HCT116 (cell line): ENCODE measurements at places on chromosomes 16 and 17. TPM values are rescaled to one million over a fixed set of nuclear protein-coding genes. Genes with fewer than 3 reads are reported as not detected.

DNA sequence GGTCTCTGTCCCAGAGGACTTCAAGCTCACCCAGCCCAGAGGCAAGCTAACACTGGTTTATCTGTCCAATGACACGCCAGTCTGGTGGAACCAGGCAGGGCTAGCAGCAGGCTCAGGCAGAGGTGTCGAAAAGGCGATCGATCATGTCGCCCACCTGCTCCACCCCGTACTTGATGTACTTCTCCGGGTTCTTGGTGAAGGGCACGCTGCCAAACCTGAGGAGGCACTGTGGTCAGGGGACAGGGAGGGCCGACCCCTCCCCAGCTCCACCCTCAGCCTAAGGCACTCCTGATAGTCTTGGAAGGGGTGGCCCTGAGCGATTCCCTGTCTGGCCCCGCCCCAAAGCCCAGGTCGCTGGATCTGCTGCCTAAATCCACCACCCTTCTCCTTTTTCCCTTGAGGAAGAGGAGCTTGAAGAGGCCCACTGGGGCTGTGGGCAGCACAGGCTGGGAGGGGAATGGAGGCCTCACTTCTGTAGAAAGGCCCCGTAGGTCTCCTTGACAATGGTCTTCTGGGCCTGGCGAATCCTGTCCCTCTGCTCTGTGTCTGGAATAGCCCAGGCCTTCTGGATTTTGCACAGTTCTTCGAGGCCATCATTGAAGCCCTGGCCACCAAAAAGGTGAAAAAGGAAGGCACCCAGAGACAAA is 4.7 kb downstream of the ZACN start:
- no peak for DNase-seq
- H3K4me1 ChIP-seq: no peaks in the 10 kb centered on the region
- no peak overlapping the region for H3K4me3 ChIP-seq
- H3K36me3 ChIP-seq: peaks cover 34% of the 10 kb centered on the region; the same call in 1 of the 2 replicates
- H3K27ac ChIP-seq: no peak overlapping the region

- H3K36me3 ChIP-seq: no peaks in the 10 kb centered on the region
- no peak overlapping the region for H3K27ac ChIP-seq
- DNase-seq: no peak
- H3K4me3 ChIP-seq: no peak overlapping the region
Observed at GRCh38 chr16:26688699-26689098, 378.0 kb upstream of the C16orf82 start.

DNA sequence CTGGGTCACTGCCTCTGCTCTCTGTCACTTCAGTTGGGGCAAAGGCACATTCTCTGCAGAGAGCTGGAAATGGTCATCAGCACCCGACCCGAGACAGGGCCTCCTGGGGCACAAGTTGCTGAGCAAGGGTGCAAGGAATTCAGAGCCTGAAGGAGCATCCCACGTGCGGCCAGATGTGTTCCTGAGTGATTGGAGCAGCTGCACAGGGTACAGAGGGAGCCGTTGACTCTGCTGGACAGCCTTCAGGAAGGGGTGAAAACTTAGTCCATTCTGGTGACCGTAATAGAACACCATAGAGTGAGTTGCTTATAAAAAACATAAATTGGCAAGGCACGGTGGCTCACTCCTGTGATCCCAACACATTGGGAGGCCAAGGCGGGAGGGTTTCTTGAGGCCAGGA is 106.8 kb downstream of the CCDC182 start:
- H3K4me3 ChIP-seq: no peak overlapping the region
- no peaks in the 10 kb centered on the region for H3K36me3 ChIP-seq
- DNase-seq: no peak
- no peaks in the 10 kb centered on the region for H3K4me1 ChIP-seq
- no peak overlapping the region for H3K27ac ChIP-seq

The HSD17B2 gene
- total RNA-seq: not detected

The MPO gene
- total RNA-seq: not detected

DNA sequence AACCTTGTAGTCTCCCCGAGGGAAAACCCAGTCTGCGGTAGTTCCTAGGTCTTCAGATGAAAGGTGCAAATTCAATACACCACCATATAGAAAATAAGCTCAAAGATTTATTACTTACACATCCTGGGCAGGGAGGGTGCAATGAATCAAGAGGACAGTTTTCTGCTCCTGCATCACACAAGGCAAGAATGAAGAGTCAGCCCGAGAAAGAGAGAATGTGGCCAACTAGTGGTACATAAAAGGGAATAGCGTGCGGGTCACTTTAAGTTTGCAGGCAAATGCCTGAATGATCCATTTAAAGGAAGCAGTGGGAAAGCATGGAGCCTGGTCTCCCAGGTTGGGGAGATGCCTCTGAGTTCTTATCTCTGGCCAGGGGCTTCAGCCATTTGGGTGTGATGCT is 403.4 kb downstream of the GRIN2A start:
- no peak overlapping the region for H3K4me3 ChIP-seq
- H3K36me3 ChIP-seq: no peaks in the 10 kb centered on the region
- no peak overlapping the region for H3K27ac ChIP-seq
- H3K27me3 ChIP-seq: 0 out of 2 replicates have a peak, but pooled peaks cover 8% of the 10 kb centered on the region

DNA sequence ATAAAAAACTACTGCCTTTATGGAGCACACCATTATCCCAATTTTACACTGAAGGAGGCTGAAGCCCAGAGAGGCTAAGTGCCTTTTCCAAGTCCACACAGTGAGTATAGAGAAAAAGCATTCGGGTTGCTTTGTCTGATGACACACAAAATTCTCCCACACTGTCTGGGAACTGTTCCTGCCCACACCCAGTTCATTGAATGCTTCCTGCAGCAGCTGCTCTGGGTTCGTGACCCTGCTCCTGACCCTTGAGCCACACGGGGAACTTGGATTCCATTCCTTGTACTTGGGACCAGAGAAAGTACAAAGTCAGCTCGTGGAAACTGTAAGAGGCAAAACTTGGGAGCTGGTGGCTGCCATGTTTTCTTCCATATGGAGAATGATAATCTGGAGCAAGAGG is 57.9 kb downstream of the AKAP1 start:
- no peak overlapping the region for H3K27ac ChIP-seq
- H3K4me1 ChIP-seq: no peaks in the 10 kb centered on the region
- no peaks in the 10 kb centered on the region for H3K27me3 ChIP-seq
- DNase-seq: no peak
- H3K4me3 ChIP-seq: no peak overlapping the region

DNA sequence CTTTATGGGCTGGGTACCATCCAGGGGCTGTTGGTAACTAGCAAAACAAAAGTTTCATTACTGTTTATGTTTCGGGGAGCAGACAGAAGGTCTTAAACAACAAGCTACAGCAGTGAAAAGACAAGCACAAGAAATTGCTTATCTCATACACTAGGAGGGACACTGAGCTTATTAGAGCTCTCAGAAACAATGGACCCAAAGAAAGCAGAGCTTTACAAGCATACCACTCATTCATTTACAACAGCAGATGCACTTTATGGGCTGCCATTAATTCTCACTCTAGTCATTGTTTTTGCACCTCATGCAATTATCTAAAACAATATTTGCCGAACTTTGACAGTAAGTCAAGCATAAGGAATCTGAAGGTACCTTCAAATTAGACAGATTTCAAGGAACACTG is 10.0 kb downstream of the KRT16 start:
- H3K36me3 ChIP-seq: no peaks in the 10 kb centered on the region
- no peaks in the 10 kb centered on the region for H3K27me3 ChIP-seq
- no peak overlapping the region for H3K27ac ChIP-seq
- no peak overlapping the region for H3K4me3 ChIP-seq
- no peak for DNase-seq

DNA sequence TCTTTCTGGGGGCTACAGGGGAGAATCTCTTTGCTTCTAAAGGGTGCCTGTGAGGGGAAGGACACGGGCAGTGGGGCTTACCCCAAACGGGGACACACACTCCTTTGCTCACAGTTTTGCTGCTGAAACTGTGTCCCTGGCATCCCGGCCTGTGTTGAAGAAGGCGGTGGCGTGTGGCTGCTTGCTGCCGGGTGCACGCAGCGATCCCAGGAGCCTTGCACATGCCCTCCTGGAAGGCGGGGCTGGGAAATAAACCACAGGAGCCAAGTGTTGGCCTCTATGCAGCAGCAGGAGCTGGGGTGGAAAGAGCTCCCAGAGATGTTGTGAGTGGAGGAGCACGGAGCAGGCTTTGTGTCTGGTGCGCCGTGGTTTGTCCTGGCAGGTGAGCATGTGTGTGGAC is 131.0 kb upstream of the CIBAR2 start:
- H3K36me3 ChIP-seq: no peaks in the 10 kb centered on the region
- DNase-seq: no peak
- no peak overlapping the region for H3K4me3 ChIP-seq
- H3K4me1 ChIP-seq: peaks cover 43% of the 10 kb centered on the region
- no peaks in the 10 kb centered on the region for H3K27me3 ChIP-seq

DNA sequence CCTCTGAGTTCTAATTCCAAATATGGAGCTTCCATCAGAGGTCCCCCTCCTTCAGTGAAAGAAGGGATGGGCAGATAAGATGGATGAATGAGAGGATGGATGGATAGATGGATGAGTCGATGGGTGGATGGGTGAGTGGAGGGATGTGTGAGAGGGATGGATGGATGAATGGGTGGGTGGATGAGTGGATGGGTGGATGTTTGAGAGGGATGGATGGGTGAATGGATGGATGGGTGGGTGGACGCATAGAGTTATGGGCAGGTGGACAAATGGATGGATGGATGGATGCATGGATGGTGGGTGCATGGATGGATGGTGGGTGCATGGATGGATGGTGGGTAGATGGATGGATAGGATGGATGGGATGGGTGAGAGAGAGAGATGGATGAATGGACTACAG is 69.0 kb downstream of the MGAT5B start:
- H3K36me3 ChIP-seq: no peaks in the 10 kb centered on the region
- no peak overlapping the region for H3K27ac ChIP-seq
- no peak for DNase-seq
- H3K27me3 ChIP-seq: no peaks in the 10 kb centered on the region
- no peak overlapping the region for H3K4me3 ChIP-seq
- H3K4me1 ChIP-seq: peaks cover 3% of the 10 kb centered on the region; the same call in 1 of the 2 replicates

DNA sequence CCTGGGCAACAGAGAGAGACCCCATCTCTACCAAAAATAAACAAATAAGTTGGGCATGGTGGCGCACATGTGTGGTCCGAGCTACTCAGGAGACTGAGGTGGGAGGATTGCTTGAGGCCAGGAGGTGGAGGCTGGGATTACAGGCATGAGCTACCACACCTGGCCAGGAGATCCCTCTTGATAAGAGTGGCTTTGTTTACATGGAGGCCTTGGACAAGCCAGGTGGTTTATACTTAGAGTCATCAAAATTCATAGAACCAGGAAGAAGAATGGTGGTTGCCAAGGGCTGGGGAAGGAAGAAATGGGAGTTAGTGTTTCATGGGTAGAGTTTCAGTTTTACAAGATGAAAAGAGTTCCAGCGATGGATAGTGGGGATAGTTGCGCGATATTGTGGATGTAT is 8.8 kb upstream of the ZFP1 start:
- H3K36me3 ChIP-seq: no peaks in the 10 kb centered on the region
- no peaks in the 10 kb centered on the region for H3K4me1 ChIP-seq
- DNase-seq: no peak
- H3K27me3 ChIP-seq: no peaks in the 10 kb centered on the region
- no peak overlapping the region for H3K27ac ChIP-seq
- H3K4me3 ChIP-seq: no peak overlapping the region

DNA sequence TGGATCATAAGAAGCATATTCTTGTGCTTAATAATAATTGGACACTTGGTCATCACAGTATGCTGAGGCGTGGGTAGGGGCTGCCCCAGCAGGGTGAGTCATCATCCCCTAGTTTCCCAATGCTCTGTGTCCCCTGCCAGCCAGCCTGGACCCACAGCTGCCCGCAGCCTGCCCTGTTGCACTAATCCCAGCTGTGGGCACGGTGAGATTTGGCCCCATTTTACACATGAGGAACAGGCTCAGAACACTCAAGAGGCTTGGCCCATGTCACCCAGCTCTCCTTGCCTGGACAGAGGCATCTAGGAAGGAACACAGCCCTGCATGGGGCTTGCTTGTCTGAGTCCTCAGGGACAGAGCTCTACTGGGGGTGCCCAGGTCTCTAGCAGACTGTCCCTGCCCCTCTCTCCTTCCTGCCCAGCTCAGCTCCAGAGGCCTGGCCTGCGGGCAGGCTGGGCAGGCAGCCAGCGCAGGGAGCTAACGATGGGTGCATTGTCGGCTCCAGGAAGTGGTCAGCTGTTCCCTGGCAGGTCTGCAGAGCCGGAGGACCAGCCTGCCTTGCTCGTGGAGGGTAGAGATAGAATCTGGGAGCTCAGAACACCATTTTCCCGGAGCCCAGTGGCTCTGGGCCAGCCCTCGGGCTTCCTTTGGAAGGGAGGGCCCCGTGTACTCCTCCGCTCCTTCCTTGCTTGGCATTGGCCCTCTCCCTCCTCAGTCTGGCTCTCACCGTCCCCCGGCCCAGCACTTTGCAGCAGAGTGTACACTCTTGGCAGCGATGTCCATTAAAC is 189.4 kb downstream of the RAB11FIP4 start:
- H3K36me3 ChIP-seq: no peaks in the 10 kb centered on the region
- H3K27me3 ChIP-seq: no peaks in the 10 kb centered on the region
- peaks cover 26% of the 10 kb centered on the region for H3K4me1 ChIP-seq
- H3K27ac ChIP-seq: peak overlapping the region; percentile 34; the same call in 1 of the 2 replicates

The TIMM22 gene
- 14.0 TPM for total RNA-seq
